ENCODE measurements at places on chromosomes 13 and 19.

DNA sequence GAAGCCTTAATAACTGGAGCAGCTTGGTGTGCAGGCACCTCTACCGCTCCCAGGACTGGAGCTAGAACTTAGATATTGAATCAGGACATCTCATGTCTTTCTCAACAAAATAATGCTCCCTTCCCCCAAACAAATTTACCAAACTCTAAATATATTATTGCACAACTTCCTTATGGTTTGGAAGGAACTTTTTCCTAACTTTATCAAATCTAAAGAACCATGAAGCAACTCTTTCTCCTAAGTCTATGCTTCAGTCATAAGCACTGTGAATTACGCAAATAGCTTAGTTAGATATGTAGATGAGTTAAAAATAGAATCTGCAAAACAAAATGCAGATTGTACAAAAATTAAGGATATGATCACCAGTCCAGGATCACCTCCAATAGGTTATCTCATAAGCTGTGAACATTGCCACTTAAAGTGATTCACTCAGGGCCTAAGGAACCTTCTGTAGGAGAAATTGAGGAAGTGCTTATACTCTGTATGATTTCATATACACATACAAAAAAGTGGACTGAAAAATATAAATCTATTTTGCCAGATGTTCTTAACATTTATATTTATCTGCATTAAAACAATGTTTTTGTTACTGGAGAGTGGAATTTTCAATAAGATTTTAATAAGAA lies 20.4 kb upstream of the MAB21L1 start:
- no peak for DNase-seq

GRCh38 chr19:15780610-15781418 lies 6.6 kb upstream of the OR10H5 start:
- DNase-seq: no peak

GRCh38 chr13:113468472-113469201 lies 15.3 kb upstream of the ADPRHL1 start:
- DNase-seq: no peak

GRCh38 chr19:45118106-45118505 lies 25.1 kb downstream of the PPP1R37 start:
- DNase-seq: no peak

- no peak for DNase-seq
Measured at GRCh38 chr13:20160306-20161274, at the start of gene GJA3. Gene GJA3 (minus strand): TSS chr13:20161052. CDS start chr13:20143288, 17,764 bp downstream.

DNA sequence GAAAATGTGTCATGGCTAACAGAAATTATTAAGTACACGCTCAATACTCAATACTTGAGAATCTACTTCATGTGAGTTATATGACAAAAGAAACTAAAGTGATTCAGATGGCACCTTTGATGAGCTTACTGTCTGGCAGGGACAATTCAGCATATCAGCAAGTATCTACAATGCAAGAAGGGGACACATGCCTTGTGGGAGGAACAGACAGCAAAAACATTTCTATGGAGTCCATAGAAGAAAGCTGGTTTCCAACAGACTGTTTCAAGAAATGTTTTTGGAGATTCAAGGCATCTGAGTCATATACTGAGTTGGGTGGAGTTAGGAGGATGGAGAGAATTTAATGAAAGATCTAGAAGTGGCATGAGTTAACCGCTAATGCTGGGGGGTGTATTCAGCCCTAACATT lies 54.7 kb downstream of the MBNL2 start:
- no peak for DNase-seq

DNA sequence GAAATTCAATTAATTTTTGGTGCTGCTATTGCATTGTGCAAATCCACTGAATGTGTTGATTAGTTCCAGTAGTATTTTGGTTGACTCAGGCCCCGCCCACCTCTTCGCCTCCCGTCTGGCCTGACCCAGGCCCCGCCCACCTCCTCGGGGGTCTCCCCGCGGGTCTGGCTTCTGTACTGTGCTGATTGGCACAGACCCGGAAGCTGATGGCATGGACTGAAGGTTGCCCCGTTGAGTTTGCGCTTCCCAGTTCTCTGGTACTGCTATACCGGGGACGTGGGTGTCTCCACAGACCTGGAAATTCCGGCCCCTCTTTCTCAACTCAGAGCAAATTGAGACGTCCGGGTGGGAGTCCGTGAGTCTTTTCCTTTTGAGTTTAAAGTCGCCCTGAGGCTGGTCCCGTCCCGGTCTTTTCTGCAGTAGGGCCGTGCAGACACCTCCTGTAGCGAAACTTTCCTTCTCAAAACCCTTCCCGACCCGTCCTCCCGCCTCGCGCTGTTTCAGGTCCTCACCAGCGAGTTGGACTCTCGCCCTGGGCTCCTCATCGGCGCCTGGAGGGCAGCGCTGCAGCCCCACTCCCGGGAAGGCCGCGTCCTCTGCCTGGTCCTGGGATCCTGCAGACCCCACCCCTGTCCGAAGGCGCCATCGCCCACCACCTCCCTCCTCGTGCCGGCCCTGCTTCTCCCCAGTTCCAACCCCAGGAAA lies 14.8 kb downstream of the ZNF701 start:
- DNase-seq: no peak

- DNase-seq: no peak
Measured at GRCh38 chr13:43770871-43771270, 15.9 kb downstream of the ENOX1 start.

- DNase-seq: no peak
Measured at GRCh38 chr13:35703061-35703460, 226.6 kb upstream of the MAB21L1 start.

DNA sequence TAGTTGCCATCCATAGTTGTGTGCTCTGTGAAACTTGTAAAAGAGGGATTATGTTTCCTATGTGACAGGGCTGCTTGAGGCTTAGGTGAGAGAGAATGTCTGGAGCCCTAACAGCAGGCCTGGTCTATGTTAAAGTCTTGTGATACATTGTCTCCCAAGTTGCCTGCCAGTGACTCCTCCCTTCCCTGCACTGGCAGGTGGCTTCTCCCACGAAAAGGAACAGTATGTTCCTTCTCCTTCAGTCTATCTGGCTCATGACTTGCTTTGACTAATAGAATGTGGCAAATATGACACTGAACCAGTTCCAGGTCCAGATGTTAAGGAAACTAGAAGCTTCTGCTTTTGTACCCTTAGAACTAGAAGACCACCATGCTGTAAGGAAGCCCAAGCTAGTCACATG lies 5.9 kb upstream of the KCNN4 start:
- DNase-seq: no peak

DNA sequence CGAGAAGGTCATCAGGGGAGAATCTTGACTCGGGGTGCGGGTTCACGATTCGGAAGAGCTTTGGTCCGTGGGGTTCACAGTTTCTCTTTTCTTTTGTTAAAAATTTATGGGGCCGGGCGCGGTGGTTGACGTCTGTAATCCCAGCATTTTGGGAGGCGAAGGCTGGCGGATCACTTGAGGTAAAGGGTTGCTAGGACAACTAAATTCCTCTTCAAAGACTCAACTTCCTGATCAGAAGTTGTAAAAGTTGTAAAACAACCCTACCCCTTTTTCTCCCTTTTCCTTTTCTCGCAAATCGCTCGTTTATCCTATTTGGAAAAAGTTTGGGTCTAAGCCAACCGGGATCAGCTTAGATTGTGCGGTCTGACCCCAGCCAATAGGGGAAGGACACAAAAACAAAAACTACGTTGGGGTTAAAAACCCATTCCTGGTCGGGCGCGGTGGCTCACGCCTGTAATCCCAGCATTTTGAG lies 673 bp downstream of the ZNF486 start:
- no peak for DNase-seq

DNA sequence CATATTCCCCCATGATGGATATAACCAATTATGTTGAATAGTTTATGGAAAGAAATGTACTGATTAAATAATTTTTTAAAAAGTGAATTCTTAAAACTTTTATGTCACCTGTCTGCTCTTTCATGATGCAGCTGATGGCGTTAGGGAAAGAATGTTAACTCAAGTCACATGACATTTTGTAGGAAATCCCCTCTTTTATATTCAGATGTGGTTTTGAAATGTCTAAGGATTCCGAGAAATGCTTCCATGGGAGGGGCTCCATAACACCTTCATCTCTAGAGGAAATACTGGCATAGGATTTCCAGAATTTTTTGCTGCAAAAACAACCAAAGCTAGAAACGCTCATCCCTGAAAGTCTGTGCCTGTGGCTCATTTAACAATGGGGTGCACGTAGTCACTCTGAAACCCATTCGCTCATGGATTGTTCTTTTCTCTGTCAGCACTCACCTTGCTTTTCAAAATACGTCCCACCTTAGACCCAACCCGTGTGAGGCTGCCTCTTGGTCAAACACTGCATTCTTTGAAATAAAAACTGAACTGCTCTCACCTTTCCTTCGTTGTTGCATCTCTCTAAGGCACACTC lies 288.9 kb downstream of the SHISA2 start:
- DNase-seq: no peak

- no peak for DNase-seq
Measured at GRCh38 chr13:58869566-58869965, 1238.0 kb downstream of the PCDH17 start.

DNA sequence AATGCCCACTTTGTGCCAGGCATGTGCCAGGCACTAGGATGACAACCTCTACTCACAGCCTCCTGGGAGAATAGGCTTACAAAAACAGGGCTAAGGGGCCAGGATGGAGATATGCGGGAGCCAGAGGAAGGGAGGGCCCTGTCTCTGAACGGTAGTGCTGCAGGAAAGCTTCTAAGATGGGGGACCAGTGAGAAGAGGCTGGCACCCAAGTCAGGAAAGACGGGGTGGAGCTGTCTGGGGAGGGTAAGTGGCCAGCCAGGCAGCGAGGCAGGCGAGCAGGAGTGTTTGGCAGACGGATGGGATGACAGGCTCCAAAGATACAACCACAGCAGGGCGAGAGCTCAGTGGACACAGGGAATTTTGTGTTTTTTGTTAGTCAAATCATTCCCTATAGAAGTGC lies 44.7 kb upstream of the GPI start:
- DNase-seq: no peak

- no peak for DNase-seq
Measured at GRCh38 chr13:63370101-63370500, 1954.5 kb upstream of the PCDH20 start.

DNA sequence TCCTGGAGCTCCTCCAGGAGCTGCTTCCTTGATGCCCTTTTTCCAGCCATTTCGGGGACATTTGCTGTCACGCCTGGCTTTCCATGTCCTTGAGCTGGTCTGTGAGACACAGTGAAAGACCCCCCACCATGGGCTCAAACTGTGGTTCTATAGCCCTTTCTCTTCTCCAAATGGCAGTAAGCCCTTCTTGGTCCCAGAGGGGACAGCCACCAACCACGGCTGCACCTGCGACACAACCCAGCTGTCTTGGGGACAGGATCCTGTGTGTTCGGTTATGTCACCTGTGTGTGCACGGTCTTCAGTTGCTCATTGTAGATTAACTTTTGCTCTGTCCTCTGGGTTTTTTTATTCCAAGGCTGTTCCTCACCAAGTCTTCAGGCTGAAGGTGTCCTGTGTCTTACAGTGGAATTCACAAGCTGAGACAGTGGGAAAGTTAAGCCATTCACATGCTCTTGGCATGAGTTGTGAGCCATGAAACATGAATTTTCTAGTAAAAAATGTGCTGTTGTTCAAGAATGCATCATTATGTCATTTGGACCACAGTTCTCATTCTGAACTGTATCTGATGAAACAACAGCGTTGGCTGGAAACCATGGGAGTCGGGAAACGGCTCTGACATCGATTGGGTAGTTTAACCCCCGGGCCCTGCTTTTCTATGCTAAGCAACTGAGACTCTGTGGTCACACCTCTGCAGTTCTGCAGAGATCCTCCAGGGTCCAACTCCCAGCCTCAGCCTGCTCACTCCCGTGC lies 129.5 kb upstream of the MCF2L start:
- no peak for DNase-seq

- no peak for DNase-seq
Measured at GRCh38 chr19:32012206-32012605, 333.2 kb upstream of the ZNF507 start.

GRCh38 chr13:114106526-114106925 lies 25.9 kb downstream of the RASA3 start:
- no peak for DNase-seq

GRCh38 chr13:75021151-75021550 lies 460.8 kb downstream of the TBC1D4 start:
- no peak for DNase-seq

DNA sequence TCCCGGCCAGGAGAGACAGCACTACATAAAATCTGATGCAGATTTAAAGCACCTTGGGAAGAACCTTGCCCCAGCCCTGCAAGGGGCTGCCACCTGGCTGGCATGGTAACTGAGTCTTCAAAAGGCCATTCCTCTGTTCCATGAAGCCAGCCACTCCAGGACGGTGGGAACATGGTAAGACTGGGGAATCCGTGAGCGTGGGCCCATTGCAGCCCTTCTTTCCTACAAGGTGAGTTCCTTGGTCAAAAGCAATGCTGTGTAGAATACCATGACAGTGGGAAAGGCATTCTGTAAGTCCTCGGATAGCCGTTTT lies 121.3 kb downstream of the SOX1 start:
- no peak for DNase-seq

DNA sequence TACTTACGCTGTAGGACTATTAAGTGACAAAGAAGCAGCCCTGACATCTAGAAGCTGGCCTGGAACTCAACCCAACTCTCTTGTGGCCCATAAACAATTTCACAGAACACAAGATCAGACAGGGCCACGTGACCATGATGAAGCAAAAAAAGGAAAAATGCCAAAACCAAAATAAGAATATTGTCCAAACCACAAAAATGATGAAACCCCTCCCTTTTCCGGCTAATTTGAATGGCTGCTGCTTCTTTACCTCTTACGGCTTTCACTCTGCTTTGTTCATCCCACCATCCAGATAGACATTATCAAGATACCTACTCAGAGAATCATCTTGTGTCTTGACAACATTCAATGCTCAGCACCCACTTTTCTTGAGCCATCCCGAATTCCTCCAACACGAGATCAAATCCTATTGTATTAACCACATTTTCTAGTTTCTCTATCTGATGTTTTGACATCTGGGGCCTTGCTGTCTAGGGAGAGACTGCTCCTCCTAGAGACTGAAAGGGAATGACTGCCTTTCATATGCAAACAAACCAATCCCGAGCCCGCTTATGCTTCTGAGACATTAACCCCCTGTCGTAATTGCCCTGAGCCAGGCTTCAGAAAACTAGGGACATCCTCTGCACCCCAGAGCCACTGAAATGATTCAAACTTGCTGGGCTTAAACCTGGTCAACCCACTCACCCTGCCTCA lies 186.3 kb downstream of the TDRD3 start:
- no peak for DNase-seq

DNA sequence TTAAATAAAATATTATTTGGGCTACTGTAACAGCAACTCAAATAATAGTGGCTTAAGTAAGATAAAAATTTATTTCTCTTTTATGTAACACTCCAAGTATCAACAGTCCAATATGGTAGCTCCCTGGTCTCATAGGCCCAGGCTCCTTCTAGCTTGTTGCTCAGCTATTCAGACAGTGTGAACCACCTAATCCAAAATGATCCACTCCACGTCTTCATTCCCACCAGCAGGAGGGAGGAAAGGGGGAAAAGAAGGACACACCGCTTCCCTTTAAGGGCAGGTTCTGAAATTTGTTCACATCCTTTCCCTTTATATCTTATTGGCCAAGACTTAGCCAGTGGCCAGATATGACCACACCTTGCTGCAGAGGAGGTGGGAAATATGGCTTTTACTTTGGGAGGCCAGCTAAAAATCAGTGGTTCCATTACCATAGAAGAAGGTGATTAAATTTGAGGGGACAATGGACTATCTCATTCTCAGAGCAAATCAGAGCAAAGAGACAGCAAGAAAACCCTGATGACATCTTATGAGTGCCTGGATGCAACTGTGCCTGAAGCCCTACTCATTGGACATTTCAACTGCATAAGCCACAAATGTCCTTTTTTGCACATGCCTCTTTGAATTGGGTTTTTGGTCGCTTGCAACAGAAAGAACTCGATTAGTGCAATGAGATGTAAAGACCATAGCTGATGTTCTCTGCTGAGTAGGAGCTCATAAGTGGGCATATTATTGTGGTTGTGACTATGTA lies 7.0 kb upstream of the EPOR start:
- no peak for DNase-seq

- DNase-seq: no peak
Measured at GRCh38 chr13:114067886-114068651, 64.4 kb downstream of the RASA3 start.

Measured in NCI-H1436 (cell line).